ENCODE measurements at places on chromosomes 1 and 21.

- H3K27me3 ChIP-seq = no peaks in the 10 kb centered on the region
- H3K4me1 ChIP-seq = no peaks in the 10 kb centered on the region
- peaks cover 7% of the 10 kb centered on the region for H3K36me3 ChIP-seq
- peak; percentile 24 for DNase-seq
These were observed 1.1 kb downstream of the SERBP1 start for GRCh38 chr1:67429011-67429527.

GRCh38 chr1:24636661-24637357, 6.3 kb upstream of the SRRM1 start:
- peaks cover 6% of the 10 kb centered on the region for H3K4me1 ChIP-seq
- no peak overlapping the region for H3K4me3 ChIP-seq
- no peak overlapping the region for H3K27ac ChIP-seq
- no peak for DNase-seq
- H3K27me3 ChIP-seq = no peaks in the 10 kb centered on the region

DNA sequence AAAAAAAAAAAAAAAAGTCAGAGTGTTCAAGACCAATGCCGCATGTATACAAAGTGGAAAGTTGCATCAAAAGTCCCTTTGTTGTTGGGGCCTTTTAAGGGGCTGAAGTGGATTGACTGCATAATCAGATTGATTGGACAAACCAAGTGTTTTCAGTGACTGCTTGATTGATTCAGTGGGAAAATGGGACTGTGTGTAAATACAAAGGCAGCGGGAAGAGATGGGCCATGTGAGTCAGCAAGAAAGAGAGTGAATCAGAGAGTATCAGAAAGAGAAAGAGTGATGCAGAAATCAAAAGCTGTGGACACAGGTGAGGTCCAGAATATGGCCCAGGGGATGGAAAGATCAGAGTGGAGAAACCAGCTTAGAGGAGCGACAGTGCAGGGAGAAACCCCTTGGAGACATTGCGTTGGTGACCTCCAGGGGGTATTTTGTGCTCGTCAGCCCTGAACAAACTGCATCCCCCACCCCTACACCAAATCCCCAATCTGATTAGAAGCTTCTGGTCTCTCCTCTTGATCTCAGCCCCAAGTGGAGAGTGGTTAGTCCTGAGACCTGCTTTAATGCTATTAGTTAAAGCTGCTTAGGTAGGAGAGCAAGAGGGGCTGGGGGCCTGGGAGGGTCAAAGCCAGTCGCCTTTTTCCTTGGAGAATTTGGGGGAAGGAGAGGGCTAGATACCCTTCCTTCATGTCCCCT, 5.1 kb upstream of the ETV3L start:
- H3K4me1 ChIP-seq = no peaks in the 10 kb centered on the region
- H3K27me3 ChIP-seq = no peaks in the 10 kb centered on the region
- no peaks in the 10 kb centered on the region for H3K36me3 ChIP-seq
- no peak overlapping the region for H3K4me3 ChIP-seq

- no peak overlapping the region for H3K27ac ChIP-seq
- DNase-seq = no peak
- H3K36me3 ChIP-seq = no peaks in the 10 kb centered on the region
These were observed 27.5 kb downstream of the SH3BGR start for GRCh38 chr21:39479164-39479813.

GRCh38 chr1:63935553-63935952, 161.7 kb downstream of the ROR1 start:
- H3K27ac ChIP-seq = no peak overlapping the region
- peak; percentile 62 for DNase-seq
- H3K4me3 ChIP-seq = no peak overlapping the region
- no peaks in the 10 kb centered on the region for H3K4me1 ChIP-seq
- H3K36me3 ChIP-seq = no peaks in the 10 kb centered on the region

DNA sequence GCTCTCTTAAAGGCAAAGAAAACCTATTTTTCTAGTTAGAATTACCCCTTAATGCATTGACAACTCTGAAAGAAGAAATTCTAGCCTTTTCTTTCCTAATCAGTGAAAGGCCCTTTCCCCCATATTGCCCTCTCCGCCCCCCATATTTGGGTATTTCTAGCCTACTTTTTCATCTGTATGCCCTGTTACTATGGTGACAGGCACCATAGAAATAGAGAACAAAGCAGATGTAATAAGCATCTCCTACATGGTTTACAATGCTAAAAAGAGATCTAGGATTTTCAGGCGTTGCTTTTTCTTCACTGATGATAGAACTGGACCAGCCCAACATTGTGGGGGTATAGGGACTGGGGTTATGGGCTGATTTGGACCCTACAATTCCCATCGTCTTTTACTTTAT, 14.5 kb downstream of the LRRC8B start:
- no peak for DNase-seq
- H3K4me3 ChIP-seq = no peak overlapping the region
- no peaks in the 10 kb centered on the region for H3K27me3 ChIP-seq
- H3K27ac ChIP-seq = no peak overlapping the region
- H3K36me3 ChIP-seq = no peaks in the 10 kb centered on the region

GRCh38 chr1:54309631-54310366, 96.4 kb downstream of the SSBP3 start:
- no peak for DNase-seq
- H3K27me3 ChIP-seq = no peaks in the 10 kb centered on the region
- peaks cover 9% of the 10 kb centered on the region for H3K4me1 ChIP-seq
- no peak overlapping the region for H3K27ac ChIP-seq
- H3K36me3 ChIP-seq = no peaks in the 10 kb centered on the region

GRCh38 chr1:36279789-36280296, 26.3 kb upstream of the SH3D21 start:
- no peak overlapping the region for H3K4me3 ChIP-seq
- no peak for DNase-seq
- peaks cover 14% of the 10 kb centered on the region for H3K4me1 ChIP-seq
- no peaks in the 10 kb centered on the region for H3K36me3 ChIP-seq
- no peaks in the 10 kb centered on the region for H3K27me3 ChIP-seq
- H3K27ac ChIP-seq = no peak overlapping the region
